Suppressor macrophage treated with lipopolysaccharide for 4 hours (primary cell): ENCODE measurements at places on chromosomes 7 and 10.

- peak; percentile 65 for DNase-seq
Observed at GRCh38 chr7:157139111-157139809, 534 bp downstream of the UBE3C start.

DNA sequence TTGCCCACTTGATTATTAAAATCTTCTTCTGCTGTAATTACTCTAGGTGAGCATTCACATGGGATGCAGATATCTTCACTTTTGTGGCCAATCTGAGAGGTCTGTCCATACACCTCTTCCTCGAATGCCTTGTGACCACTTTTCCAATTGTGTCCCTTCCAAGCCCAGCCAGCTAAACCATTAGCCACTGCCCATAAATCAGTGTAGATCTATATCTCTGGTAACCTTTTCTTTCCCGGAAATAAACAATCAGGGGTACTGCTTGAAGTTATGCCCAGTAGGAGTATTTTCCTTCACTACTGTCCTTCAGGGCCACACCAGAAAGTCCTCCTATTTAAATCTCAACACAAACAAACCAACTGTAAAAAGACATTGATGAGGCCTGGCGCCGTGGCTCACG is 104.6 kb upstream of the KCNMA1 start:
- DNase-seq, result no peak

DNA sequence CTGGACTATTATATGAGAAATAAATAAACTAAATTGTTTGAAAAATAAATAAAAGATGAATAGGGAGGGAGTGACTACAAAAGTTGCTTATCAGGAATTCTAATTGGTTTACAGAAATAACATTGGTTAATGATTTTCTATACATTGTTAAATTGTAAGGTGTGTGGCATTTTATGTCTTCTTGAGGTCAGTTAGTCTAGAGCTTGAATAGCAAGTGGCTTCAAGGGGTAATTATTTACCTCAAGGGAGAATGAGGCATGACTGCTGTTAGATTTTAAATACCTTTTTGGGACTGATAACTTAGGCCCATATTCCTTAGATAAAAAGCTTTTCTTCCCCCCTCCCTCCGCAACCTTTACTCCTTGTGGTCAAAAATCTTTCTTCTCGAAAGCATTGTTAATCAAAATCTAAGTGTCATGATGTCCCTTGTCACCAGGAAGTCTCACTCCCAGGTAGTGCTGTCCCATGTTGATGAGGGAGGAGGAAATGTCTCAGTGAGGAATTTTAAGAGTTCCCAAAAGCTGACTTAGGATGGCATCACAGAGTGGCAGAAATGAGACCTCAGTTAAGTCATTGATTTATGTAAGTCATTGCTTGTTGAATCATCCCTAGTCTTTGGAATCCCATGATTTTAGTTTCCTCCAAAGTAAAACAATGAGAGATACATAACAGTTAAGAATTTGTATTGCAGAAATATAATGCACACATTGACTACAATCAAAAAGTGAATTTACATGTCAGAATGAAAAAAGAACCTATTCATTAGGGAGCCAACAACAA is 71.5 kb downstream of the MAPK8 start:
- no peak for DNase-seq

DNA sequence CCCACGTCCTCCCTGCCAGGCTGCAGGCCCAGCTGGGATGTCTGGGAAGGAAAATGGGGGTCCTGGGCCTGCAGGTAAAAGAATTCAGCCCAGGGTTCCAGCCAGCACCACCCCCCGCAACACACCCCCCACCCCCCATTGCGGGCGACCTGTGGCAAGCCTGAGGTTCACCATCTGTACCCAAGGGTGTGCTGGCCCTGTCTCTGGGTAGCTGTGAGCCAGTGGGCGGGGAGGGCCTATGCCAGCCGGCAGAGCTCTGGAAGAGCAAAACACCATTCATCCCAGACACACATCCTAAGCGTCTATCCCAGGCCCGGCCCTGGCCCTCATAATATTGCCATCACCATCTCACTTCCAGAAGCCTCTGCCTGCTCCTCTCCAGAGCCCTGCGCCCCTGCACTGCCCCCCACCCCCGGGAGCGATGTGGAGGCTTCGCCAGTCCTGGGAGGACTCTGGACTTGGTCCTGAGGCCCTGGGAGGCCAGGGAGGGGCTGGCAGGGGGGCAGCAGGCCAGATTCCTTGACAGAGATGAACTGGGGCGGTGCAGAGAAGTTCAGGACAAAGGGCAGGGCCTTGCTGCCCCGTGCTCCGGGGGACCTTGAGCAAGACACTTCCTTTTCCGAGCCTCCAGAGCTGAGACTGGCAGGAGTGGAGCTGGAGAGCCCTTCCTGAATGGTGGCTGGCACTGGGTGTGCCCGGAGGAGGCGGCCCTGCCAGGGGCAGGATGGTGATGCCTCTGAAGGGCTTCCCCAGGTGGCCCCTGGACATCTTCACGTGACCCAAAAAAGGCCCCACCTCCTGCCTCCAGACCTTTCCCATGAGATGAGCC is 8.7 kb upstream of the TTYH3 start:
- DNase-seq, result peak; percentile 80

- no peak for DNase-seq
Observed at GRCh38 chr7:99197498-99197897, 10.4 kb downstream of the KPNA7 start.

- DNase-seq, result no peak
Observed at GRCh38 chr10:43983856-43984271, 335.2 kb upstream of the ZNF32 start.

GRCh38 chr7:13982940-13983677 is 6.4 kb downstream of the ETV1 start:
- DNase-seq, result no peak

DNA sequence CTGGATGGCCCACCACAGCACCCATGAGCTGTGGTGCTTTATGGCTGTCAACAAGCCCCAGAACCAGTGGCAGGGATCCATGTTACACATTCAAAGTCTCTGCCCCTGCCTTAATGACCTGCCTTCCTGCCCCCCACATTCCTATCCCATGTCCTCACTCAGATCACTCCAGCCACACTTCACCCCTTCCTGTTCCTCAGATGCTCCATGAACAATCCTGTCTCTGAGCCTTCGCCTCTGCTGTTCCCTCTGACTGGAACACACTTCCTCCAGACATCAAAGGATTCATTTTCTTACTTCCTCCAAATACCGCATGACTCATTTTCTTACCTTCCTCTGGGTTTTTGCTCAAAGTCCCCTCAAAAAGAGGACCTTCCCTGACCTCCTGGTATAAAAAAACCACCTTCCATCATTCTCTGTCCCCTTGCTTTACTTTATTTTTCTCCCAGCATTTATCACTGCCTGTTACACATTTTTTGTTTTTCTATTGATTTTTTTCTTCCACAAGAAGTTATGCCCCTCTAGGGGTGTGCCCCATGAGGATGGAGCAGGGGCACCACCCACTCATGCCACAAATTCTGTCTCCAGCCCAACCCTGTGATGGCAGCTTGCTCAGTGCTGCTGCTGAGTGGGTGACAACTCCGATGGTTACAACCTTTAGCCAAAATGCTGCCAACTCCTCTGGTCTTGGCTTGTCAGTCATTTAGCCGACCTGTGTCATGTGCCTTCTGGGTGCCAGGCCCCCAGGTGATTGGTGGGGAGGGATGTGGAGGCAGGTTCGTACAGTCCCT is 18.2 kb downstream of the COL13A1 start:
- peak; percentile 25 for DNase-seq

- no peak for DNase-seq
Observed at GRCh38 chr10:103688491-103688890, 166.9 kb downstream of the SH3PXD2A start.
